ENCODE measurements at places on chromosomes 6 and 20. TPM values are rescaled to one million over a fixed set of nuclear protein-coding genes. Genes with fewer than 3 reads are reported as not detected.
A peak's percentile ranks its signal among the peaks of the same experiment; 100 is the strongest.

DNA sequence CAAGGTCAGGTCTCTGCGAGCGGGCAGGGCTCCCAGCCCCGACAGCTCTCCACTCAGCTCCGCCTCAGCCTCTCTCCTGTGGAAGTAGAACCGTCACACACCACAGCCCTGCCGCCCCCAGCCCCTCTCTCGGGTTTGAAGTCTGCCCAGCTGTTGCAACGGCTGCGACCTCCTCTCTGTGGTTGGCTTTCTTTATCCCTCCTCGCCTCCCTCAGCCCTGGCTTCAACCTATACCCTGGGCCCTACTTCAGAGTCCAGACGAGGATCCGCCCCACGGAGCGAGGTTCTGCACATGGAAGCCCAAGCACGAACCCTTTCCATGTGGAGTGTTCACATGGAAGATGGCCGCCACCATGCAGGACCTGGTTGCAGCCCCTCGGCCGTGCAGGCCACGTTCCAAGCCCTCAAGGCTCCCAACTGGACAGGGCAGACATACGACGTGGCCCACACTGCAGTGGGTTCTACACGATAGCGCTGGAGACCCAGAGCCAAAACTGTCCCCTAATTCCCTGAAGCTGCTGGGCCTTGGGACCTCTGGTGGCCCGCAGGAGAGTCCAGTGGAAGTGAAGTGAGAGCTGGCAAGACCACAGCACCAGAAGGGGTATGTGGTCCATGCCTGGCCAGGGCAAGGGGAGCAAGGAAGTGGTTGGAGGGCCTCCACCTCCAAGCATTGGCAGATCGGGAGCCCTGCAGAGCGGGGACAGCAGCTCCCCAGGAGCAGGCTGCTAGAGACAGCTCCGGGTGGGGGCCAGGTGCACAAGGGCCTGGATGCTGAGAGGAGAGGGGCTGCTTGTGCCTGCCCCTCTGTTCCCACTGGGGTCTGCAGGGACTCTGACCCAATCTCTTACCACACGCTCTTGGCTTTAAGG lies 69.8 kb downstream of the GINS1 start:
- DNase-seq, result no peak

GRCh38 chr6:169313347-169314010 lies 59.8 kb upstream of the THBS2 start:
- no peak for DNase-seq

- peak; percentile 62 for DNase-seq
These were observed 548 bp downstream of the AGPAT4 start for GRCh38 chr6:161273274-161273751.

Gene IRF4
- under 0.01 TPM for total RNA-seq

Gene OR2H1
- under 0.01 TPM for total RNA-seq

DNA sequence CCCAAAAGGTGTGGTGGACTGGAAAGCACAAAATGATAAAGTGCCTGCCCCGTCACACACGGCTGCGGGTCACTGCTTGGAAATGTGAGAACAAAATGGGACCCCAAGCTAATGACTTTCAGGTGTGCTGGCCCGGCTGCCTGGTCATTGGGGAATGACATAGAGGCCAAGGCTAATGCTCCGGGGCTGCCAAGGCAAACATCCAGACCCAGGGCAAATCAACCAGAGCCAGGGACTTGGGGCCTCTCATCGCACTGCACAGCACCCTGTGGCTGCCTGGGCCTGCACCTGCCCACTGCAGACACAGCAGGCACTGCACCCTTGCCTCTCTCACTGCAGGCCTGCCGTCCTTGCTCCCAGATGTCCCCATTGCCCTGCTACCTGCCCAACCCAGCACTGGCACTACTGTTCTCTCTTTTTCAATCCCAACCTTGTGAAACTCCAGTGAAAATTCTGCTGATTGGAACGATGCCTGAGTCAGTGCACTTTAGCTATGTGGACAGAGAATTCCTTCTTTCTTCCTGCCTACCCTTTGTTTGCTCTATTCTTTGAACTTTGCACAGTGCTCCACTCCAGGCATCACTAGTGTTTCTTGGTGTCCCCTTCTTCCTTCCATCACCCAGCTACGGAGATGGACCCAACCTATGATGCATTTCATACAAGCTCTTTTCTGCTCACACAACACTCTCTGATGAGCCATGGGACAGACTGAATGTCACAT lies 849.5 kb downstream of the MAFB start:
- no peak for DNase-seq

DNA sequence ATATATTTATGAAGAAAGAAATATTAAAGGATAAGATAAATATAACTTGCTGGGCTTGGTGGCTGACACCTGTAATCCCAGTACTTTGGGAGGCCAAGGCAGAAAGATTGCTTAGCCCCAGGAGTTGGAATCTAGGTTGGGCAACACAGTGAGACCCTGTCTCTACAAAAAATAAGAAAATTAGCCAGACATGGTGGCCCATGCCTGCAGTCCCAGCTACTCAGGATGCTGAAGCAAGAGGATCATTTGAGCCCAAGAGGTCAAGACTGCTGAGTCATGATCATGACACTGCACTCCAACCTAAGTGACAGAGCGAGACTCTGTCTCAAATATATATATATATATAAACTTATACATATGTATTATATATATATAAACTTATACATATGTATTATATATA lies 164.0 kb downstream of the MRPL14 start:
- DNase-seq, result no peak
